ENCODE measurements at places on chromosomes 7 and 10.

GRCh38 chr7:31764462-31764861 lies 77.4 kb downstream of the PPP1R17 start:
- H3K27ac ChIP-seq, result no peak overlapping the region
- DNase-seq, result no peak
- H3K4me3 ChIP-seq, result no peak overlapping the region
- H3K27me3 ChIP-seq, result no peaks in the 10 kb centered on the region
- no peaks in the 10 kb centered on the region for H3K4me1 ChIP-seq

GRCh38 chr10:63437116-63437949 lies 28.4 kb downstream of the JMJD1C start:
- H3K4me1 ChIP-seq, result peaks cover 5% of the 10 kb centered on the region
- H3K4me3 ChIP-seq, result no peak overlapping the region
- H3K36me3 ChIP-seq, result no peaks in the 10 kb centered on the region
- no peak for DNase-seq
- H3K27me3 ChIP-seq, result no peaks in the 10 kb centered on the region
- no peak overlapping the region for H3K27ac ChIP-seq

GRCh38 chr10:116311706-116312490 lies 12.3 kb upstream of the CCDC172 start:
- no peaks in the 10 kb centered on the region for H3K27me3 ChIP-seq
- no peaks in the 10 kb centered on the region for H3K4me1 ChIP-seq
- no peak overlapping the region for H3K4me3 ChIP-seq
- H3K27ac ChIP-seq, result no peak overlapping the region
- no peaks in the 10 kb centered on the region for H3K36me3 ChIP-seq

- H3K4me3 ChIP-seq, result no peak overlapping the region
- H3K36me3 ChIP-seq, result no peaks in the 10 kb centered on the region
- no peaks in the 10 kb centered on the region for H3K4me1 ChIP-seq
- DNase-seq, result peak; percentile 1
- H3K27ac ChIP-seq, result no peak overlapping the region
Measured at GRCh38 chr7:113289140-113289740, 170.9 kb upstream of the SMIM30 start.

DNA sequence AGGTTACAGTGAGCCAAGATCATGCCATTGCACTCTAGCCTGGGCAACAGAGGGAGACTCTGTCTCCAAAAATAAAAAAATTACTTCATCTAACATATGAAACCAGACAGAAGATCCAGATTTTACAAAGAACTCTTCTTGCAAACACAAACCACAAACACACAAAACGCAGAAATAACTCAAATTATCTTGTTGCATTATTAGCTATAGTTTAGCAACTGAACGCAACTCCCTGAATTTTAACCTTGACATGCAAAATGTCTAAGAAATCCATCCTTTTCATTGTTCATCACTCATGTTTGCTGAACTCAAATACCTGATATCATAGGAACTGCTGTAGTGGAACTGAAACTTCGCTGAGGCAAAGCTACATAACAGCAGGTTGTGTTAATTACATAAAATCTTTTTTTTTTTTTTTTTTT lies 64.1 kb downstream of the MICU1 start:
- H3K4me1 ChIP-seq, result no peaks in the 10 kb centered on the region
- no peak for DNase-seq
- no peak overlapping the region for H3K4me3 ChIP-seq
- H3K27ac ChIP-seq, result no peak overlapping the region

GRCh38 chr10:24307696-24308485 lies 99.0 kb downstream of the KIAA1217 start:
- H3K36me3 ChIP-seq, result no peaks in the 10 kb centered on the region
- H3K27me3 ChIP-seq, result no peaks in the 10 kb centered on the region
- DNase-seq, result no peak
- H3K4me1 ChIP-seq, result no peaks in the 10 kb centered on the region

- no peak for DNase-seq
- no peak overlapping the region for H3K27ac ChIP-seq
- no peaks in the 10 kb centered on the region for H3K27me3 ChIP-seq
- no peaks in the 10 kb centered on the region for H3K4me1 ChIP-seq
Measured at GRCh38 chr10:60352105-60352504, 37.6 kb downstream of the ANK3 start.

DNA sequence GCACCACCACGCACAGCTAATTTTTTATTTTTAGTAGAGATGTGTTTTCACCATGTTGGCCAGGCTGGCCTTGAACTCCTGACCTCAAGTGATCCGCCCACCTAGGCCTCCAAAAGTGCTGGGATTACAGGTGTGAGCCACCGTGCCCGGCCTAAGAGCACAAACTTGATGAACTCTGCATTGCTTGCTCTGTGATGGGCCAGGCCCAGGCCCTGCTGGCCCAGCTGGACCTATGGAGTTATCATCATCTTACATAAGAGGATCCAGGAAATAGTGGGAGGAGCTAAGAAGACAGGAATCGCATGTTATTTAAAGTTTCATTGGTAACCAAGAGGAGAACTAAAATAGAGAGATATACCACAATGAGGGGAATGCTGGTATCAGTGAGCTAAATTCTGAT lies 86.9 kb downstream of the DAGLB start:
- no peaks in the 10 kb centered on the region for H3K4me1 ChIP-seq
- DNase-seq, result no peak
- no peaks in the 10 kb centered on the region for H3K27me3 ChIP-seq
- H3K27ac ChIP-seq, result no peak overlapping the region
- H3K4me3 ChIP-seq, result no peak overlapping the region
- no peaks in the 10 kb centered on the region for H3K36me3 ChIP-seq

DNA sequence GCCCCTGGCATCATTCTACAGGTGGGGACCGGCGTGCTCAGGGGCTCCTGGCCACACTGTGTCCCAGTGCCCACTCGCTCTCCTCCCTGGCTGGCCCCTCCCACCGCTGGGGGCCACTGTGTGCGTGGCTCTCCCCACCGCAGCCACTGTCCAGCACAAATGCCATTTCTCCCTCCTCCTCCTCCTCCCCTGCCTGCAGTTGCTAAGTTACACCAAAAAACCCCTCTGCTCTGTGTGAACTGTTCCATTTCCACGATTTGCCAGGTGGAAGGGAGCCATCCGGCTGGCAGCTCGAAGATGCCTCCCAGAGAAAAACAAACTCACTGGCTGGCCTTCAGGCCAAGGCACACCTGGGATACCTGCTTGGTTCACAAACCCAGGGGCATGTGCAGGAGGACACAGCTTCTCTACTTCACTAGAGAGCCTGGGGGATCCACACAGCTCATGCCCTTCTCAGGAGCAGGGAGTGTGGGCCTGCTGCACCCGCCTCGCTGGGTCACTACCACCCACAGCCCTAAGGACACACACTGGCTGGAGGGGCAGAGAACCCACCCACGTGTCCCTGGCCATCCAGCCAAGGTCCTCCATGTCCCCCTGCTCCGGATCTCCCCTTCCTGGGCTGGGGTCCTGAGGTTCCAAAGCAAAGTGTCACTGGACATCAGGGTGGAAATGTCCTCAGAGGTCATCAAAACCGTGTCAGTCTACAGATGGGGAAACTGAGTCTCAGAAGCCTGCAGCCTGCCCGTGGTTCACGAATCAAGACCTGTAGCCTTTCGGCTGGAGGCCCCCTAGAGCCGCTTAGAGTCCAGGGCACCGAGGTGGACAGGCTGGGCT lies 1.7 kb downstream of the RASGEF1A start:
- H3K4me1 ChIP-seq, result no peaks in the 10 kb centered on the region
- no peaks in the 10 kb centered on the region for H3K36me3 ChIP-seq
- no peak overlapping the region for H3K4me3 ChIP-seq
- H3K27me3 ChIP-seq, result peaks cover 38% of the 10 kb centered on the region
- DNase-seq, result no peak

DNA sequence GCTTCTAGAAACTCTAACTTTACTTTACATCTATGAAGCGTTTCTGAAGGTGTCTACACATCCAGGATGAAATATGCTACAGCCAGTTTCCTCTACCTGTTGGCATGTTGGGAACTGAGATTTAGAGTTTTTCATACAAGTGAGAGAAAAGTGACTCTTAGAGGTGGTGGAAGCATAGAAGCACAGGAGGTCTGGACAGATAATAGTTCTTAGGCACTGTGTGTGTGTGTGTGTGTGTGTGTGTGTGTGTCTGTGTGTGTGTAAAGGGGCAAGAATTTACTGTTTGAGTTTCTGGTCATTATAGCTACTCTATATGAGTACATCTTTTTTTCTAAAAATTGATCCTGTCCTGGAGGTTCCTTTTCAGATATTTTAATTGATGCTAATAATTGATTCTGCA lies 110.7 kb upstream of the MTPN start:
- H3K27me3 ChIP-seq, result no peaks in the 10 kb centered on the region
- H3K27ac ChIP-seq, result no peak overlapping the region
- no peaks in the 10 kb centered on the region for H3K36me3 ChIP-seq
- H3K4me3 ChIP-seq, result no peak overlapping the region
- H3K4me1 ChIP-seq, result no peaks in the 10 kb centered on the region

DNA sequence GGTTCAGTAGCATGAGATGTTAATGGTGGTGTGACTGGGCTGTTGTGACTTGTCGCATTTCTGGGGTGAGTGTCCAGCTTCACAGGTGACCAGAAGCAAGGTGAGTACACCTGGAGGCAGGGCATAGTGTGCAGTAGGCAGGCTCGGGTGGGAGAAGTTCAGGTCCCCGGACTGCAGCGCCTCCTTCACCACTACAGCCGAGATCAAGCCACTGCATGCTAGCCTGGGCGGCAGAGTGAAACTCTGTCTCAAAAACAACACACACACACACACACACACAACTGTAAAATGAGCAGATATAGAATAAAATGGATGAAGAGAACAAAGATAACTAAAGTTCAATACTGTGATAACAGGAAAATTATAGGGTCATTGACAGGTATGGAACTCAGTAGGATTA lies 11.1 kb upstream of the PARD3 start:
- H3K36me3 ChIP-seq, result no peaks in the 10 kb centered on the region
- no peak overlapping the region for H3K4me3 ChIP-seq
- no peaks in the 10 kb centered on the region for H3K27me3 ChIP-seq
- DNase-seq, result no peak

DNA sequence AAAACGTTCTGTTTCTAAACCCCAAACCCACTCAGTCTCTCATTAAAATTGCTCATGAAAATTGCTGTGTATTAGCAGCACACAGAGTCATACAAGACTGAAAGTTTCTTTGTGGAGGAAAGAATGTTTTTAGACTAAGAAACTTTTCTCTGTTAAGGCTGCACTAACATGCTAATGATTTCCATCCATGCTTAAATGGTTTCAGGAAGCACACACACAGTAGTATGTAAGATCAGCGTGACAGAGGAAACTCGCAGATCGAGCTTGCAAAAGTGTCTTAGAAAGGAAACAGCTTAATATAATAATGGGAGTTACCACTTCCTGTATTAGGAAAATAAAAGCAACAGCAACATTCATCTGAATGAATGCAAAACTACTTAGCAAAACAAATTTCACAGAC lies 112.7 kb downstream of the ICA1 start:
- no peaks in the 10 kb centered on the region for H3K36me3 ChIP-seq
- no peaks in the 10 kb centered on the region for H3K27me3 ChIP-seq
- no peak overlapping the region for H3K27ac ChIP-seq
- no peak overlapping the region for H3K4me3 ChIP-seq
- H3K4me1 ChIP-seq, result no peaks in the 10 kb centered on the region

DNA sequence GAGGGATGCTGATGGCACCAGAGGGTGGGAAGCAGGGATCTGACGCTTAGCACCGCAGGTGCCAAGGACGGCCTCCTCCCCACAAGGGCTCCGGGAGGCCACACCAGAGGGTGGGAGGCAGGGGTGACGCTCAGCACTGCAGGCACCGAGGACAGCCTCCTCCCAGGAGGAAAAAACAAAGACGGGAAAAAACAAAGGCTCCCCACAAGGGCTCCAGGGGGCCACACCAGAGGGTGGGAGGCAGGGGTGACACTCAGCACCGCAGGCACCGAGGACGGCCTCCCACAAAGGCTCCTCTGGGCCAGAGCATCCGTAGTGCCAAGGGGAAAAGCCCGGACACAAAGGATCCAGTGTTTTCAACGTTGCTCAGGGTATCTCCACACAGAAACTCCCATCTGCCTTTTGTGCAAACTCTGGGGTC lies 25.6 kb downstream of the DIP2C start:
- H3K36me3 ChIP-seq, result no peaks in the 10 kb centered on the region
- H3K4me1 ChIP-seq, result peaks cover 12% of the 10 kb centered on the region
- no peak for DNase-seq
- no peaks in the 10 kb centered on the region for H3K27me3 ChIP-seq

- no peaks in the 10 kb centered on the region for H3K27me3 ChIP-seq
- no peak overlapping the region for H3K27ac ChIP-seq
- H3K36me3 ChIP-seq, result no peaks in the 10 kb centered on the region
- DNase-seq, result peak; percentile 66
- no peaks in the 10 kb centered on the region for H3K4me1 ChIP-seq
Measured at GRCh38 chr7:134593530-134594392, 44.9 kb downstream of the AKR1B15 start.

DNA sequence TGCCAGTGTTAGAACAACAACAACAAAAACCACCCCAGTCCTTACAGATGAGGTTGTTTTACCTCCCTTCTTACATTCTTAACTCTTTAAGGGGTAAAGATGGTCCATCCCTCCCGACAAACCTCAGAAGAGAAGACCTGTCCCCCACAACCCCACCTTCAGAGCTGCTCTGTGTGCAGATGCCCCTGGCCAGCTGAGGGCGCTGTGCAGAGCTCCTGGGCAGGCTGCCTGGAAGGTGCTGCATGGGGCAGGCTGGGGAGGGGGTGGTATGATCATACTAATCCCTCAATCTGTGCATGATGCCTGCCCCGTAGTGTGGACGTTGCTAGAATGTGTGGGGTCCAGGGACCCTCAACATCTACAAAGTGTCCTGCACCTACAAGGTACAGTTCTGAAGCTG lies 387.1 kb downstream of the INHBA start:
- no peaks in the 10 kb centered on the region for H3K36me3 ChIP-seq
- no peak for DNase-seq
- H3K27me3 ChIP-seq, result no peaks in the 10 kb centered on the region
- no peak overlapping the region for H3K4me3 ChIP-seq
- no peaks in the 10 kb centered on the region for H3K4me1 ChIP-seq
- no peak overlapping the region for H3K27ac ChIP-seq

DNA sequence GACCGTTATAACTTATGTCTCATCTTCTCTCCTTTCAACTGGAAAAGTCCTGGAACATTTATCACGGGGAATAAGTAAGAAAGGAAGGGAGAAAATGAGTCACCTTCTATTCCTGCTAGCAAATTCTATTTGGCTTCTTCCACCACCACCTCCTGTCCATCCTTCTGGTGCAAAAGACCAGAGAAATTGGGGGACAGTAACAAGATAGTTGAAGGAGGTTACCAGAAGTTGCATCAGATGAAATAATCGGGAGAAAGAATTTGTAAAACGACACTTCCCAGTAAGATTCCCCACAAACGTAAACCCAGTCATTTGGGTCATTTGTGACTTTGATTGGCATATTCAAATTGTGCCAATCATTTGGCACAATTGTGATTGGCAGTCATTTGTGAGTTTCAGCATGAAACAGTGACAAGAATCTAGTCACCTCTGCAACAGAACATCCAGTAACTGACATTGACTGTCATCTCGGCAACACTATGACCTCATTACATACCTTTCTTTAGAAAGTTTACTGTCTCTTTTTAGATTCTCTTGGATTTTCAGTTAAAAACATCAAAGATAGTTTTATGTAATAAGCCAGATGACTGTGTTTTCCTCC lies 51.3 kb upstream of the PIK3CG start:
- no peak for DNase-seq
- no peaks in the 10 kb centered on the region for H3K4me1 ChIP-seq
- H3K4me3 ChIP-seq, result no peak overlapping the region
- H3K27me3 ChIP-seq, result no peaks in the 10 kb centered on the region
- H3K36me3 ChIP-seq, result no peaks in the 10 kb centered on the region
- H3K27ac ChIP-seq, result no peak overlapping the region

- no peak for DNase-seq
- no peak overlapping the region for H3K4me3 ChIP-seq
- H3K36me3 ChIP-seq, result no peaks in the 10 kb centered on the region
- no peak overlapping the region for H3K27ac ChIP-seq
Measured at GRCh38 chr7:37741776-37742175, 58.2 kb downstream of the GPR141 start.
